ENCODE measurements at places on chromosomes 1 and 21.

- DNase-seq: no peak
Observed at GRCh38 chr1:44636688-44637598, 37.3 kb downstream of the TMEM53 start.

- DNase-seq: no peak
Observed at GRCh38 chr1:208410409-208410808, 166.2 kb upstream of the PLXNA2 start.

- no peak for DNase-seq
Observed at GRCh38 chr1:187715483-187715882, 886.7 kb downstream of the PLA2G4A start.

- DNase-seq: no peak
Observed at GRCh38 chr1:220093361-220094015, 444 bp upstream of the IARS2 start.

DNA sequence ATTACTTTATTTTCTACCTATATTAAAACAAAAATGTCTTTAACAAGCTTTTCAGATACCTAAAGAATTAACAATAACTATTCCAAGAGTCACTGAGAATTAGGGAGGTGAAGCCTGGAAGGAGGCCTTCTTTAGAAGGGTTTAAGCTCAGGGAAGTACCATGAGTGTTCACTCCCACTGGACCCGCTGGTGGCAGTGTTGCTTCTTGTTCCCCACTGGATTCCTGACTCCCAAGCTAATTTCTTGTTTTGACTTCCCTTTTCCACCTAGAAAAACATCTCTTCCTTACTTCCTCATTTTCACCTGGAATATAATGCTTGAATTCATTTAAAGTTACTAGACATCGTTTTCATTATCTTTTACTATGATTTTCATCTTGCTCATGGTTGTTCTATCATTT is 264.2 kb downstream of the HMCN1 start:
- no peak for DNase-seq

DNA sequence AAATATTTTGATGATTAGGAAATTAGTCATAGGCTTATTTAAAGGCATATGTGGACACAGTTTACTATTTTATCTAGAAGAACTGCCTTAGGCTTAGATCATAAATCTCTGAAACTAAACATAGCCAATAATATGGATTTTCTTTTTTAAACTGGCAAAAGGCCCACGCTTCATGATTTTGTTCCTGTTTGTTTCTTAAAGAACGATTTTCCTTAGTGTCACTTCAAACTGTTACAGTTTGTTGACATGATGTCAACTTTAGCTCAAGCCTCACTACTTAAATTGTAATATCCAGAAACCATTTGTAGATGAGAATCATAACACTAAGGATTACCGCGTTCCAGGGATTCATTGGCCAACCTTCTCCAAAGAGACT is 322.6 kb downstream of the HHIPL2 start:
- no peak for DNase-seq

DNA sequence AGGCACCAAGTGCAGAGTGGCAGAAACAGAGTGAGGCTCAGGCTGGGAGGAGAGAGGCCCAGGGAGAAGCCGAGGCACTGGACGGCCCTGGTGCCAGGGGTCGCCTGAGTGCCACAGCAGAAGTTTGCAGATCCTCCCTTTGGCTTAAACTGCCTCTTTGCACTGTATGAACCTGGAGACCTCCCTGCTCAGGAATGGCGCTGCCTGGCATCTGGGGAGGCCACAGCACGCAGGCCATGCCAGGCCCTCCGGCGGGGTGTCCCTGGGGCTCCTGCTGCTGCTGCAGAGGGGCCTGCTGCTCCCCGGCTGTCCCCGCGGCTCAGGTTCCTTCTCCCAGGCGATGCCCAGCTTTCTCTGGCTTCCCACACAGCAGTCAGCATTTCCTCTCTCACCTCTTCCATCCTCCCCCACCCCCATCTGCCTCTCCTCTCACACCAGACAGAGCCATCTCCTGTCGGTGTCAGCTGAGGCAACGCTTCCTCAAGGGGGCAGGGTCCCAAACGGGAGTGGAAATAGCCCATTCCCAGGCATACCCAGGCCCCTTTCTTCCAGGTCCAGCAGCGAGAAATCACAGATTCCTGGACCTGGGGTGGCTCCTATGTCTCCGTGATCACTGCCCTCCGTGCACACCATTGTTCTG is 35.2 kb downstream of the SYT6 start:
- no peak for DNase-seq

- DNase-seq: no peak
Observed at GRCh38 chr1:29825941-29826415, 589.7 kb downstream of the PTPRU start.

DNA sequence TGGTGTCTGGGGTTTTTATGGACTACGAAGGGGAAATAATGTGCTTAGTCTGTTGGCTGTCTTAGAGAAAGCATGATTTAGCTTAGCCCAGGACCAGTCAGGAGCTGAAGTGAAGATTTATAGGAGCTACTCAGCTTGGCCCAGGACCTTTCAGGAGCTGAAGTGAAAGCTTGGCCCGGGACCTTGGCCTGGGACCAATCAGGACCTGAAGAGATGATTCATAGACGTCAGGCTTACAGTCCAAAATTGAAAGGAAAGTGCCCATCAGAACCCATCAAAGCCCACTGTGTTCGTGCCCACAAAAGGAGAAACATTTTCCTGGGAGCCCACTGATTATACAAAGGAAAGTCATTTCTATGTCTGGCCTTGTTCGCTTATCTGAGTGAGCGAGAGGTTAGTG is 35.6 kb downstream of the MSTO1 start:
- no peak for DNase-seq

DNA sequence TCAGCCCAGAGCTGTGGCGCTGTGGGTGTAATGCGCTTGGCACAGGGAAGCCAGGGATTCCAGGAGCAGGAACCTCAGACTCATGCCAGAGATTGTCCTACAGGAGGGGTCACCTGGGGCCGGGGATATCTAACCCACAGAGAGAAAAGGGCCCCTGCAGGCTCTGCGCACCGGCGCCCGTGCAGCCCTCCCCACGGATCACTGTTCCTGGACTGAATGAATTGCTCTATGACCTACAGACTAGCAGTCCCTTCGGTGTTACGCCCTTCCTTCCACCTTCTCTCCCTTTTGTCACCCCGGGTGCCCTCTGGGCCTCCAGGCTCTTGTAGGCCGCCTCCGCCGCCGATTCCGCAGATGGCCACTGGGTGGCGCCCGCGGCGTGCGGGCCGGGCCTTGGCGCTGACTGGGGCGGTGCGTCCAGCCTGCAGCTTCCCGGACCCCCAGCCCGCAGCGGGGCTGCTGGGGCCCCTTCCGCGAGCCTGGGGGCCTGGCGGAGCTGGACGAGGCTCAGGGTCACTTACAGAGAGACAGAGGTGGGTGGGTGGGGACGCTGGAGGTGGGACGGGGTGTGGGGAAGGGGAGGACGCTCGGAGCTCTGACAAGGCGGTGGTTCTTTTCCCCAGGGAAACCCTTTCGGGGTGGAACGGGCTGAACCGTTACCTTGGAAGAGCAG is 101.3 kb downstream of the IER5 start:
- DNase-seq: peak; percentile 58

DNA sequence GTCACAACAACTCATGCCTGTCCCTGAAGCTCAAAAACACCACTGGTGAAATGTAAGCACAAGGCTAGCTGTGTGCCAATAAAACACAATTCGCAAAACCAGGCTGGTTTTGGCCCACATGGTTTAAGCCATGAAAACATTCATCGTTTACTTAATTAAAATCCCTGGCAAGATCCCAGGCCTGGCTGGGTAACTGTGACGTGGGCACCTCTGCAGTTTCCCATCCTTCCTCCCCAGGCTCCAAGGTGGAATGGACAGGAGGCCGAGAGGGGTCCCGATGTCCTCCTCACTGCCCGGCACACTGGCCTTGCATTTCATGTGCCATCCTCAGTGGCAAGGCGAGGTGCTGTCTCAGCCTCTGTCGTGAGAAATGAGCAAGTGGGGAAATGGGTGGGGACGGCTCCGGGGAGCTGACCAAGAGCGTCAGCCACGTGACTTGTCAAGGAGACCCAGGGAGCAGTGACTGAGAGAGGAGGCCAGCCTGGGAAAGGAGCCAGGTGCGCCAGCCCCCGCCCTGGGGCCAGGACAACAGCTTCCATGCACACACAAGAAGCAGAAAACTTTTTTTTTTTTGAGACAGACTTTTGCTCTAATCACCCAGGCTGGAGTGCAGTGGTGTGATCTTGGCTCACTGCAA is 153.1 kb upstream of the RAB4A start:
- DNase-seq: no peak

DNA sequence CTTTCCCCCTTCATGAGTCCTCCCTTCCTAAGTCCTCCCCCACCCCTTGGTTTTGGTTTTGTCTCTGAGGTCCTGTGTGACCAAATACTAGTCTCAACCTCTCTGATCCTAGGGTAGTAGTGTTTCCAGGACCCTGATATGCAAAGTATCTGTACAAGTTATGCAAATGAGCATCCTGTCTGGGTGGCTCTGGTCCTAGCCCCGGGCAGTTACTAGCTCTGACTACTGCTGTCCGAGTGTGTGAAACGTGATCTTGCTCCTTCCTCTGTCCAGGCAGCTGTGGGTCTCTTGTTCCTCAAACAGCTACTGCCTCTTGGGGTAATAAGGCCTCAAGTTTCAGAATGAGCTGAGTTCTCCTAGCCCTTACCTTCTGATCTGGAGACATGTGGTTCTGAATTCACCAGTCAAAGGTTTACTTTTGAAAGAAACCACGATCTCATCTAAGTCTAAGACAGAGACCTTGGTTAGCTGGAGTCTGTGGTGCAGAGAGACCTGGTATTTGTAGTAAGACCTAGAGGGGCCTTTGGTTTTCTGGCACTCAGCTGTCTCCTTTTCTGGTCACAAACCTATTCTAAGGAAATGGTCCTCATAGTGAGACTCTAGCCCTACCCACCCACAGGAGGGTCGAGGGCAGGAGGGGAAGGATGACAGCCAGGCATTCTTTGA is 31.0 kb upstream of the IL19 start:
- no peak for DNase-seq

DNA sequence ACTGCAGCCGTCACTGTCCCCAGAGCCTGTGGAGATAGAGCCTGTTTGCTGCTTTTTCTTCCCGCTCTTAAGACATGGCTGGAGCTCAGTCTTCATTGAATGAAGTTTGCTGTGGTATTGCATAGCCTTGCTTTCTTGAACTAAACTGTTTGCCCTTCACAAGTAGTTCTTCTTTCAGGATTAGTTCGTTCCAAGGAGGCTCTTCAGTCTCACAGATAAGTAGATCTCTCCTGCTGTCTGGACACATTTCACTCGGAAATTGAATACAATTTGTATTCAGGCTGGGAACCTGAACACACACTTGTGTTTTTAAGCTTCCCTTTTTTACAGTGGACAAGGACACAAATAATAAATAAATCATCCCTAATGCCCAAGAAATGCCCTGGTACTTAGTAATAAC is 34.7 kb downstream of the IFNAR1 start:
- no peak for DNase-seq

GRCh38 chr1:205354259-205355074 is 2.3 kb downstream of the KLHDC8A start:
- DNase-seq: no peak

DNA sequence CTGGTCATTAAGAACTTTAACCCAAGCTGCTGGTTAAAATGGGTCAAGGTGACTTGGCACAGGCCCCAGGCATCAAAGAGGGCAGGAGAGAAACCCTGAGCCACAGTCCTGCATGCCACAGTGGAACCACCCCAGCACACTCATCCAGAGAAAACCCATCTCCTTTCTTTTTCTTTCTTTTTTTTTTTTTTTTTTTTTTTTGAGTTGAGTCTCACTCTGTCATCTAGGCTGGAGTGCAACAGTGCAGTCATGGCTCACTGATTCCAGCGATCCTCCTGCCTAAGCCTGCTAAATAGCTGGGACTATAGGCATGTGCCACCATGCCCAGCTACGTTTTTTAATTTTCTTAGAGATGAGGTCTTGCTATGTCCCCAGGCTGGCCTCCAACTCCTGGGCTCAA is 109.2 kb upstream of the RAB4A start:
- no peak for DNase-seq

- DNase-seq: no peak
Observed at GRCh38 chr1:200869753-200870391, 2.9 kb upstream of the GPR25 start.

- DNase-seq: no peak
Observed at GRCh38 chr1:55623311-55623710, 408.1 kb upstream of the USP24 start.

GRCh38 chr21:41802684-41803083 is 35.8 kb upstream of the RIPK4 start:
- no peak for DNase-seq

- DNase-seq: no peak
Observed at GRCh38 chr1:179080866-179081686, 794 bp upstream of the TOR3A start.

GRCh38 chr1:91054780-91055481 is 33.1 kb upstream of the ZNF644 start:
- DNase-seq: no peak

DNA sequence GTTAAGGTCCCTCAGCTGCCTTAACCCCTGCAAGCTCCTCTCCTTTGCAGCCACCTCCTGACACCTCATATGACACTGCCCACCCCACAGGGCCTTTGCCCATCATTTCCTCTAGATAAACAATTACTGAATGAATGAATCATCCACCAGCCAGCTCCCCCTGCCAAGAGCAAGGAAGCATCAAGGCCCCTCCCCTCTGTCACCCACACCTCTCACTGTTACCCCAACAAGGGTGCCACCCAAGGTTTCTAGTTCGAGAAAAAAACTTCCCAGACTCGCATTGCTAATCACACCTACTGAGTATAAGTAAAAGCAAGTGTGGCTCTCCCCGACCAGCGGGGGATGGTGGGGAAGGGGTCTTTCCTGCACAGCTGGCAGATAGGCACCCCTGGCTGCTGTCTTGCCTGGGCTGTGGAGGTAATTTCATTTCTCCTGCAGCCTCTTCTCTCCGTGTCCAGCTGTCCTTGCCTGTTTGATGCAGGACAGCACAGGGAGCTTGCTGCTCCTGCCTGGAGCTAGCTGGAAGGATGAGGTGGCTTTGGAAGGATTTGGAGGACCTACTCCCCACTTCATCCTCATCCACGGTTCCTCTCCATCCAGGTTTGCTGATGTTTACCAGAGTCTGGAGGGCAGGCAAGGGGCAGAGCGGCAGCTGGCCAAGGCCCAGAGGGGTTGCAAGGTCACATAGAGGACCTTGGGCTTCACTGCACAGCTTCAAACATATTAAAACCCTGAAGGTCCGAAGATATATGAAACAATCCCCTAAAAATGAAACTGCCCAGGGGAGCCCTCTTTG is 33.1 kb upstream of the LBR start:
- no peak for DNase-seq

DNA sequence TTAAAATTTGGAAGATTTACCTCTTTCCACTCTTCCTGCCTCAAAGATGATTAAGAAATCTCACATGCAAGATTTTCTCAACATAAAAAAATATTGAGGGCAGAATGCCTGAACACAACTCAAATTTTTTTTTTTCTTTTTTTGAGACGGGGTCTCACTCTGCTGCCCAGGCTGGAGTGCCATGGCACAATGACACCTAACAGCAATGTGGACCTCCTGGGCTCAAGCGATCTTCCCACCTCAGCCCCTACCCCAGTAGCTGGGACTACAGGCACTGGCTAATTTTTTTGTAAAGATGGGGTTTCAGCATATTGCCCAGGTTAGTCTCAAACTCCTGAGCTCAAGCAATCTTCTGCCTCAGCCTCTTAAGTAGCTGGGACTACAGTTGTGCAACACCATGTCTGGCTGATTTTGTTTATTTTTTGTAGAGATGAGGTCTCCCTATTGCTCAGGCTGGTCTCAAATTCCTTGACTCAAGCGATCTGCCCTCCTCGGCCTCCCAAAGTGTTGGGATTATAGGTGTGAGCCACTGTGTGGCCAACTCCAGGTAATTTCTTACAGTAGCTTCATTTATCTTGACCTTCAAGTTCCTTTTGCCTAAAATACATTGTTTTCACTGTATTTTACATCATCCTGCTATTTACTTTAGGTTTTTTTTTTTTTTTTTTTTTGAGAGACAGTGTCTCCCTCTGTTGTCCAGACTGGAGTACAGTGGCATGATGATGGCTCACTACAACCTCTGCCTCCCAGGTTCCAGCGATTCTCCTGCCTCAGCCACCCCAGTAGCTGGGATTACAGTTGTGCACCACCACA is 10.4 kb downstream of the NUCKS1 start:
- DNase-seq: no peak
